SJSA1 (cell line): ENCODE measurements at places on chromosomes 1 and 21. TPM values are rescaled to one million over a fixed set of nuclear protein-coding genes. Genes with fewer than 3 reads are reported as not detected.

OR1C1 gene
- not detected in 2 replicates for total RNA-seq

ERICH3 gene
- total RNA-seq = not detected in 2 replicates

DNA sequence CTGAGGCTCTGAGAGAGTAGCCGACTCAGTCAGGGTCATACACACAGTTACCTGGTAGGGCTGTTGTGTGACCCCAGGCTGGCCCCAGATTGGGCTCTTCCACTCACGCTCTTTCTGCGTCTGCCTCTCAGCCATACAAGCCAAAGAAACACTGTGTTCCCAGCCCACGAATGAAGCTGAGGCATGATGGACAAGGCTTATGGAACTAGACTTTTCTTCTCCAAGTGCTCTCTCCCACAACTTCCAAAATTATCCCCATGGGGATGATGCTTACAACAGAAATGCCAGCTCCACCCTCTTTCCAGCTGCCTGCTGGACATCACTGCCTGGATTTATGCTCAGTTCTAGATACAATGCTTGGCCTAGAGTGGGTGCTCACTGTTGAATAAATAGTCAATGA, 102.8 kb upstream of the JUN start:
- no peak overlapping the region for H3K4me3 ChIP-seq
- H3K4me1 ChIP-seq = peaks cover 23% of the 10 kb centered on the region
- DNase-seq = no peak
- H3K27me3 ChIP-seq = no peaks in the 10 kb centered on the region
- no peaks in the 10 kb centered on the region for H3K36me3 ChIP-seq

DNA sequence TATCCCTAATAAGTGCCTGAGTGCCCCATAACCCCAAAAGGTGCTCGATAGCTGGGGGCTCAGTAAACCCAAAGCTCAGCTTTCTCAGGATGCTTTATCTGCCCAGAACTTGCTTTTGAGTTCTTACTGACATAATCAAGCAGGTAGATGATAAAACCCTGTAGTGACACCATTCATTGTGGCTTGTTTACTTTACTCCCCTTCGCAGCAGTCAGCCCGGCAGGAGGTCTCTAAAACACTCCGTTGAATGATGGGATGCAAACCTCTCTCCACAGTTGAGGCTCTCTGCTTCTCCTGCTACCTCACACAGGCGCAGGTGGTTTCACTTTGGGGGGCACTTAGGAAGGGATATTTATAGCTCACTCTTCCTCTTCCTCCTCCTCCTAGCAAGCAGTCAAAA, 349.4 kb downstream of the HLX start:
- no peaks in the 10 kb centered on the region for H3K4me1 ChIP-seq
- no peak overlapping the region for H3K4me3 ChIP-seq
- H3K36me3 ChIP-seq = no peaks in the 10 kb centered on the region

DNA sequence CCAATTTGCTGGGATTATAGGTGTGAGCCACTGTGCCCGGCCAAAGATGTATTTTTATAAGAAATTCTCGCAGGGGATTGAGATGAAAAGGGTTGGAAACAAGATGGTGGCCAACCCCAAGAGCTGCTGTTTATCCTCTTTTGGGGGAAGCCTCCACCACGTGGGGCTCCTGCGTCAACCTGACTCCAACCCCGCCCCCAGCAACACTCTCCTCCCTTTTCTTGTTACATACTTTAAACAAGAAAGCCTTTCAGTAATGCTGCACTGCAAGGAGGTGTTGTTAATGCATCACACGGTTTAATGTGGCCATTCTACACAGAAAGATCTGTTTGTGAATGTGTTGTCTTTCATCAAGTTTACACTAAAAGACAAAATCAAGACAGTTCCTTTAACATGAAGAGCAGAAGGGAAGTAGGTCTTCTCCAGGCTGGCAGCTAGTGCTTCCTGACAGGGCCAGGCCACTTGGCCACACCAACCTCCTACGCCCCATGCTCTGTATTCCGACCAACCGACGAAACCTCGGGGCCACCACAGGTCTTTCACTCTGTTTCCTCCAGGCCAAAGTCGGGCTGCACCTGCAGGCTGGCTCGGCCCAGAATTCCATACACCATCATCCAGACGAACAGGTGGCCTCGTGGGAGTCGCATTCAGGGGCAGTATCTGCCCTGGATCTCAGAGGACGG, 25.9 kb downstream of the C2CD2 start:
- H3K27ac ChIP-seq = no peak overlapping the region
- H3K4me1 ChIP-seq = peaks cover 27% of the 10 kb centered on the region
- H3K4me3 ChIP-seq = no peak overlapping the region
- no peaks in the 10 kb centered on the region for H3K36me3 ChIP-seq

DNA sequence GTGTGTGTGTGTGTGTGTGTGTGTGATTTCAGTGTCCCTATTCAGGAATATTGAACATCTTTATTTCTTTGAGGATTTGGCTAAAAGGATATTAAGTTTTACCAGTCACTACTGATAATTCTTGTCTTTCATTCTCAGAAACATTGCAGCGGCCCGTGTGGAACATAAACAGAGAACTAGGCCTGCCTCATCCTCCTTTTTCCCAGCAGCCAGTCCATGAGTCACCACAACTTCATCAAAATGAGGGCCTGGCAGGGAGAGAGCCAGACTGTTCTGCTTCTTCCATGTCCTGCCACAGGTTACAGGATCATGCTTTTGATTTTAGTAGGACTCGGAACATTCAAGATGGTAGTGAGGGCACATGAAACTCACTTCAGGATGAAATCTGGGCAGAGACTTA, 50.7 kb downstream of the LRIG2 start:
- no peak overlapping the region for H3K27ac ChIP-seq
- DNase-seq = no peak
- no peaks in the 10 kb centered on the region for H3K4me1 ChIP-seq
- no peak overlapping the region for H3K4me3 ChIP-seq
- peaks cover 81% of the 10 kb centered on the region for H3K36me3 ChIP-seq

PYHIN1 gene
- not detected in 2 replicates for total RNA-seq

CELA3B gene
- not detected in 2 replicates for total RNA-seq
